ENCODE measurements at places on chromosomes 3 and 15.

- peak; percentile 35 for DNase-seq
Measured at GRCh38 chr3:18556503-18557135, 131.5 kb upstream of the SATB1 start.

DNA sequence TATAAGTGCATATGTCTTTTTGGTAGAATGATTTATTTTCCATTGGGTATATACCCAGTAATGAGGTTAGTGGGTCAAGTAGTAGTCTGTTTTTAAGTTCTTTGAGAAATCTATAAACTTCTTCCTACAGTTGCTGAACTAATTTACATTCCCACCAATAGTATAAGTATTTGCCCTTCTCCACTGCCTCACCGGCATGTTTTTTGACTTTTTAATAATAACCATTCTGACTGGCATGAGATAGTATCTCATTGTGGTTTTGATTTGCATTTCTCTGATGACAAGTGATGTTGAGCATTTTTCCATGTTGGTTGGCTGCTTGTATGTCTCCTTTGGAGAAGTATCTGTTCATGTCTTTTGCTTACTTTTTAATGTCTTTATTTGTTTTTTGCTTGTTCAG, 94.1 kb upstream of the TP63 start:
- no peak for DNase-seq

DNA sequence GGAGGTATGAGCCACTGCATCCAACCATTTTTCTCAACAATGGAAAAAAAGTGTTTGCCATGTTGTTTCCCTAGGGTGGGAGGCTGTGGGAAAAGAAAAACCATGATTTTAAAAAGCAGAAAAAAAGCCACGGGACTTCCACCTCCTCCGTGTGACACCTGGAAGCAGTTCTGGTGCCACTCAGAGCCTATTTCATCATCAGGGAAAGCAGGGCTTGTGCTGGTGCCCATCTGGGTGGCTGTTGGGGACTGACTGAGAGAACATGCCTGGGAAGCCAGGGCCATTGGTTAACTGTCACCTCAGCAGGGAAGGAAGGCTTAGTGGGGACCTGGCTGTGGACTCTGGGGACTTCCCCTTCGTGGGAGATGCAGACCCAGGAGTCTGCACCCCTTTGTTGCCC, 7.3 kb downstream of the RNU5B-1 start:
- no peak for DNase-seq

DNA sequence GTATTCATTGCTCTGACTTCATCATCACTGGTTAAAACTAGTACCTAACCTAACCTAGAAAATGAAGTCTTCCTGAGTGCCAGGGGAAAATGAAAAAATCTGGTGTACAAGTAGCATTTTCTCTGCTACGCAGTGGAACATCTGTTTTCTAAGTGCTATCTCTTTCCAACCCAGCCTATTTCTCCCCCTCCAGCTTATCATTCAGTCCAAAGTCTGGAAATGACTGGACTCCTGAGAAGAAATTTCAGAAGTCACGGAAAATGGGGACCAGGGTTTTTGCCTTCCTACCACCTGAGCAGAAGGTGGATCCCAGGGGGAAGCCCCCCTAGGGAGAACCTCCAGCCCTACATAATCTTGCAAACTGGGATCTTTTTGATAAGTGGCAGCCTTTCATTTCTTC, 9.6 kb upstream of the GLCE start:
- no peak for DNase-seq

DNA sequence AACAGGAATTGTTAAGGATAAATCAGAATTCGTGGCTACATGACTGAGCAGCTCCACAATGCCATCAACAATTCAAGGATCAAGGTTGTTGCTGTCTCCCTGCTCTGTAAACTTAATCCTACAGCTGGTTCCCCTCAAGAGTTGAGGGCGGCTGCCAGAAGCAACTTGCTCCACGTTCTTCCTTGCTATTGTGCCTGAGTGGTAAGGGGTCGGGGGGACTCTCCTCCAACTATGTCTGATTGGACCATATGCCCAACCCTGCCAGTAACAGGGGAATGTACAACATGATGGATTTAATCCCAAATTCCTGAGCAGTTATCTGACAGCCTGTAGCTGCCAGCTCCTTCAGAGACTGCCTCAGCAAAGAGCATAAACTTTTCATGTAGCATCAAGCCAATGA, 37.9 kb upstream of the MECOM start:
- no peak for DNase-seq
